Stimulated activated CD8-positive, alpha-beta memory T cell treated with anti-CD3 and anti-CD28 coated beads, Interleukin-4, amount 100 ng/mL, for 1 hour (primary cell): ENCODE measurements at places on chromosomes 3 and 15.

- no peak for DNase-seq
Observed at GRCh38 chr15:59524331-59524731, 86.3 kb downstream of the FAM81A start.

DNA sequence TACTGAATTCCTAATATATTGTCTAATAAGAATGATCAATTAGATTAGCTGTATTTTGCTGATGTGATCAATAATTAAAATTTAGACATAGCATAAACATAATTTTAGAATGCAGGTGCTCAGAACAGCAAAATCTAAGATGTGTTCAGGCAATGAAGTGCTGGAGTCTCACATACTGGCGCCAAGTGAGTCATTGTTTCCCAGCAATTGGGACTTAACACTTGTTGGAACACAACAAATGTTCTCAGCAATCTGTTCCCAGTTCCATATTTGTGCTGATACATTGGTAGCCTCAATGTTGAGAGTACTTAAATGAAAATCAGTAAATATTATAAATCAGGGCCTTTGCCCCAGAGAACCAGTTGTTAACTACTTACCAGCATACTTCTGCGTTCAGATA is 619.0 kb downstream of the ROBO1 start:
- DNase-seq = no peak

GRCh38 chr3:105791131-105791530 is 77.7 kb downstream of the CBLB start:
- no peak for DNase-seq

GRCh38 chr3:4508048-4508981 is 15.2 kb downstream of the ITPR1 start:
- no peak for DNase-seq

DNA sequence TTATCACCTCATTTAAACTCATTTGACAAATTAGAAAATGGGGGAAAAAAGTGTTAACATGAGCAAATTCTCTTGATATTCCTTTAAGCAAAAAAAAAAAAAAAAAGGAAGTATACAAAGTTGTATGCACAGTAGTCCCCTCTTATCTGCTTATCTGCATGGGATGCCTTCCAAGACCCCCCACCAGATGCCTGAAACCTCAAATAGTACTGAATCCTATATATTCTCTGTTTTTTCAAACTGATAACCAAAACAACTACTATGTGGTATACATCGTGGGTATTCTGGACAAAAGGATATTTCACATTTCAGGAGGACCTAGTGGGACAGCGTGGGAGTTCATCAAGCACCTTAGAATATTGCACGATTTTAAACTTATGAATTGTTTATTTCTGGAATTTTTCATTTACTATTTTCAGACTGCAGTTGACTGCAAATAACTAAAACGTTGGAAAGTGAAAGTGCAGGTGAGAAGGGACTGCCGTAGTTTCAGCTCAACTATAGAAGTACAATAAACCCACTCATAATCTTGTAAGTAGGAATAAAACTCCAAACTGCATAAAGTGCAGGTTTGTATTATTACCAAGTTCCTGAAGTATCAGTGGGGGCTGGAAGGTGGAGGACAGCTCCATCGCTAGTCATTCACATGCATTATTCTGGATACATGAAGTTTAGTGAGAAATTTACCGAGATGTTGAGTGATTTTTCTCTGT is 43.6 kb upstream of the PLCL2 start:
- no peak for DNase-seq

GRCh38 chr15:55741833-55742497 is 987 bp downstream of the PRTG start:
- DNase-seq = no peak

DNA sequence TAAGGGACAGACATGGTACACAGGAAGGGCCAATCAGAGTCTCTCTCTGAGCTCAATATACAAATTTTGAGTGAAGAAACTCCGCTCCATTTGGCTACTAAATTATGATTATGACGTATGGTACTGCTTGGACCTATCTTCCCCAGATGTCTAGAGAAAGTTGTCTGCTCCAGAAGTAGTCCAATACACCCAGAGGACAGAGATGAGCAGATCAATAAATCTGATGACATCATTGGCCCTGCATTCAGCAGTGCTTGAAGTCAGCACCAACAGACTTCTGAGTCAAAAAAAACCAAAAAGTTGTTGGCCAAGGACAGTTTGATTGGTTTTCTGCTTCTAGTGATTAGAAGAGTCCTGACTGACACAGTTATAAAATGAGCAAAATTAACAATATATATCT is 19.9 kb upstream of the ARHGEF26 start:
- DNase-seq = no peak

GRCh38 chr3:194380326-194380725 is 10.8 kb upstream of the LRRC15 start:
- DNase-seq = no peak

GRCh38 chr3:98843266-98843959 is 58.1 kb downstream of the DCBLD2 start:
- no peak for DNase-seq

- DNase-seq = no peak
Observed at GRCh38 chr15:33114374-33114717, 80.2 kb downstream of the FMN1 start.

GRCh38 chr3:12338595-12339546 is 50.0 kb downstream of the PPARG start:
- DNase-seq = no peak

GRCh38 chr3:155663467-155664212 is 81.2 kb downstream of the PLCH1 start:
- no peak for DNase-seq

- no peak for DNase-seq
Observed at GRCh38 chr3:46448721-46449120, 16.0 kb downstream of the LTF start.

DNA sequence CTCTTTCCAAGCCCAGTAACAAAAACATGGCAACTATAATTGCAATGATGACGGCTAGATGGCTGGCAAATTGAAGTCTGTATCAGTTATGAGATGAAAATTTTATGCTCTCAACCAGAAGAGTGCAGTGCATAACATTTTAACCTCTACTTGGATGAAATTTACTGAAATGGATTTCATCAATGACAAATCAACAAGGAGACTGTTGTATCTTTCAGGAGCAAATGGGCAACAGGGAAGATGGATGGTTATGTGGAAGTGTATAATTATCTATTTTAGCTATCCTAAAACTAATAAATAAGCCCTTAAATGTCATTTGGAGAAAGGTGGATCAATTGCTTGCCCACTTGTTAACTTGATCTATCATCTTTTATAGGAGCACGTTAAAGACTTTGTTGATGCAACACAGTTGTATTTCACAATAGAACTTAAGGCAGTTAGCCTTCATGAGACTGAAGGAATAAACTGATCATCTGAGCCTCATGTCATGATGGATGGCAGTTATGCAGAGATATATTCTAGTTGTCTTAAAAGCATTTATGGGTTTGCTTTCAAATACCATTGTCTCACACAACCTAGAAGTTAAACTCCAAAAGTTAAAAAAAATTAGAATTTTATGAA is 315.1 kb upstream of the TBC1D5 start:
- DNase-seq = no peak

DNA sequence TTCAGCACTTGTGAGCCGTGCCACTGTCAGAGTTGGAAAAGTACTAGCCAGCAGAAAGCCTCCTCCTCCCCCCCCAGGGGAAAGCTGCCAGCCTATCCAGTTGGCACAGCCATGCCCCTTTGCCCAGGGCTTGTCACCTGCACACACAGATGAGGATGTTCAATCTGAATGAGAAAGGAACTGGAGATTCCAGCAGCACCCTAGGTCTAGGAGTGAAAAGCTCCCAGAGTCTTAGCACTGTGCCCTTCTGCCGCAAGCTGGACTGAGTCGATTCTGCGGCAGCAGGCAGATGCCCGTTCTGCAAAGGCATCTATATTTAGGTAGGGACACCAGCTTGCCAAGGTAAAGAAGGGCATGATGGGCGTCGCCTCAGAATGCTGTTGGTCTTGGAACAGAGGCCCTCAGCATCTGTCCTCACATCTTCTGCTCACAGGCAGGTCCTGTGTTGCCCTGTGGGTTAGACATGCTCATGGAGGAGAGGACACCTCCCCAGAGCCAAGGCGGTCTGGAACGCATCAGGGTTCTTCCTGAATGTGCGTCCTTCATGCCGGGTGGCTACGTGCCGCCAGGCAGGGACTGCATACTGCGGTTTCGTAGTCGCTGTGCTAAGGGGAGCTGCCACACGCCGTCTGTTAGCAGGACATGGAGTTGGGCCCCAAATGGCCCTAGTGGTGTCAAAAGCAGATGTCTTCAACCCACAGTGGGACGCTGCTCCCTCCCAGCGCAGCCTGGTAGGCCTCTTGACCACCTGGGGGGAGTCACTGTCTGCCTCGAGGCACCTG is 109.5 kb downstream of the VGLL4 start:
- DNase-seq = no peak

DNA sequence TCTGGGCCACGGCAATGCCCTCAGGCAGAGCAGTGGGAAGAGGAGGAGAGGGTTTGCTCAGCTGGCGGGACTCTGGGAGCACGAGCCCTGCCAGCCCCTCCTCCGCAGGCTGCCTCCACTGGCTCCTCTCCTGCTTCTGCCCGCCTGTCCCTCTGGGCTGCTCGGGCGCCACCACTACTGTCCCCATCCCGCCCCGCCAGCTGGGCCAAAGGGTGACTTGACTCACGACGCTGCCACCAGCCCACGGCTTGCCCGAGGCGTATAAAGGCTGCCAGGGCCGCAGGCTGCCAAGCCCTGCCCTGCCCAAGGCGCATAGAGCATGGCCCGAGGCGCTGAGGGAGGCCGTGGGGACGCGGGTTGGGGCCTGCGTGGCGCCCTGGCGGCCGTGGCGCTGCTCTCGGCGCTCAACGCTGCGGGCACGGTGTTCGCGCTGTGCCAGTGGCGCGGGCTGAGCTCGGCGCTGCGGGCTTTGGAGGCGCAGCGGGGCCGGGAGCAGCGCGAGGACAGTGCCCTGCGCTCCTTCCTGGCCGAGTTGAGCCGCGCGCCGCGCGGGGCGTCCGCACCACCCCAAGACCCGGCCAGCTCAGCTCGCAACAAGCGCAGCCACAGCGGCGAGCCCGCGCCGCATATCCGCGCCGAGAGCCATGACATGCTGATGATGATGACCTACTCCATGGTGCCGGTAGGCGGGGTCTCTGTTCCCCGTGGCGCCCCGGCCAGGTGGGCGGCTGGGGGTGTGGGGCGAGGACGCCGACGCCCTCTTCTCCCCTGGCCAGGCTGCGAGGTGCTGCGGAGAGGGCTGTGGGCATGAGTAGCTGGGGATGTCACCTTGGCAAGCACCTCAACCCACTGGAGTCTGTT is at the start of gene GLDN:
TSS of gene GLDN (plus strand) at position 290 of the 861 bp plus-strand sequence. CDS start at position 320, 30 bp downstream.
- no peak for DNase-seq

GRCh38 chr3:50345586-50346234 is at the start of gene ZMYND10:
Gene ZMYND10, minus strand, starts transcription at chr3:50345732. Its CDS starts 153 bp downstream, at chr3:50345579.
- peak; percentile 60 for DNase-seq
